ENCODE measurements at places on chromosomes 11 and 22.

DNA sequence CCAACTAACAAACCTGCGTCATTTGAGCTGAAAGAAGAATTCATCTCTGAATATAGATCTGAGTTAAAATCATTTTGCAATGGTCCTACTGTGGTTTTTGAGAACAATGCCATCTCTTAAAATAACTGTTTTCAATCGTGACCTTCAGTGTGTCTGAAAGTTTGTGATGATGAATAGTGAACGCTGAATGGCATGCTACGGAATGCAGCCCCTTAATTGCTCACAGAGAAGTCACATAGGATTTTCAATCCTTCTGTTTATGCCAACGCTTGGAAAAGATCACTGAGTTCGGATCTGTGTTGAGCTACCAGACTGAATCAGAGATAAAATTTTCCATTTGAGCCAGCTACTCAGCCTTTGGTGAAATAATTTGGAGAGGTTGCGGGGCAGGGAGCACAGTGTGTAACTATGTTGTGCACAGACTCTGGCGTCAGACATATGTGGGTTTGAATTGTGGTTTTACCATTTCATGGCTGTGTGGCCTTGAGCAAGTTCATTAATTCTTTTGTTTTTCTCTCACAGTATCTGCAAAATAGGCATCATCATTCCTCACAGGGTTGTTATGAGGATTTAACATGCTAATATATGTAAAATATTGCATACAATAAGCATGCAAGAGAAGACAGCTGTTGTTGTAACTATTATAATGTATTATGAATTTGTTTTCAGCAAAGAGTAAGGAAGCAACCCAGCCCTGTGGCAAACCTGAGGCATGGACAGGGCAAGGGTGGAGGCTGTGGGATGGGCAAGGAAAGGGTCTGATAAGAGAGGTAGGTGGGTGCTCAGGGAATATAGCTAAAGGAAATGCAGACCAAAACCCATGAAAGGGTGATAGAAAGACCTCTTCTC, 679.9 kb downstream of the KCNA4 start:
- H3K36me3 ChIP-seq, result no peaks in the 10 kb centered on the region
- no peak overlapping the region for H3K27ac ChIP-seq
- peaks cover 65% of the 10 kb centered on the region for H3K27me3 ChIP-seq

DNA sequence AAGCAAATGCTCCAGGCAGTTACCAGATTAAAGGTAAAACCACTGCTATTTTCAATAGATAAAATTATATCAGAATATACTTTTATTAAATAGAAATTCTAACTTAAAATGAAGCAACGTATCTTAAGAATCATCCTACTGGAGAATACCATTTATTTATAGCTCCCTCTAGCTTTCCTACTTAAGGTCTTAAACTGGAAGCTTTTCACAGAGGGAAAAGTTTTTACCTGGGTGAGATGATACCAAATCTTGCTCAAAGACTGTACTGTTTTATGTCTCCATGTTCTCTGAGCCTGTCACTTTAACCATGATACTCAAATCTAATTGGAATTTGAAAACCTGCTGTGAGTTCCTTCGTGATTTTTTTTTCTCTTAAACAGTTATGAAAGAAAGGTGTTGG, 291.8 kb downstream of the AASDHPPT start:
- no peak overlapping the region for H3K27ac ChIP-seq
- H3K27me3 ChIP-seq, result no peaks in the 10 kb centered on the region
- no peak for DNase-seq

DNA sequence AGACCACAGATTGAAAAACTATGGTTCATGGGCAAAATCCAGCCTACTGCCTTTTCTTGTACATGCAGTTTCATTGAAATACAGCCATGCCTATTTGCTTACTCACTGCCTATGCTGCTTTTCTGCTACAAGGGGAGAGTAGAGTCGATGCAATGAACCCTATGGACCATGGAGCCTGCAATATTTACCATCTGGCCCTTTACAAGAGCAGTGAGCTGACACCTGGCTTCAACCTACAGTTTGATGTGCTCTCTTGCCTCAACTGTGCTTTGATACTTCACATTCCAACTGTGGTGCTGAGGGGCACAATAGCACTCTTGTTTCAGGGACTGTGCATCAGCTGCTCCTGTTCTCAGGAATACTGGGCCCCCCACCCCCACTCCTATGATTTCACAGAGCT, 239.5 kb upstream of the SORL1-AS1 start:
- H3K27me3 ChIP-seq, result no peaks in the 10 kb centered on the region
- no peak overlapping the region for H3K4me3 ChIP-seq
- DNase-seq, result no peak
- H3K27ac ChIP-seq, result no peak overlapping the region
- peaks cover 20% of the 10 kb centered on the region for H3K4me1 ChIP-seq

DNA sequence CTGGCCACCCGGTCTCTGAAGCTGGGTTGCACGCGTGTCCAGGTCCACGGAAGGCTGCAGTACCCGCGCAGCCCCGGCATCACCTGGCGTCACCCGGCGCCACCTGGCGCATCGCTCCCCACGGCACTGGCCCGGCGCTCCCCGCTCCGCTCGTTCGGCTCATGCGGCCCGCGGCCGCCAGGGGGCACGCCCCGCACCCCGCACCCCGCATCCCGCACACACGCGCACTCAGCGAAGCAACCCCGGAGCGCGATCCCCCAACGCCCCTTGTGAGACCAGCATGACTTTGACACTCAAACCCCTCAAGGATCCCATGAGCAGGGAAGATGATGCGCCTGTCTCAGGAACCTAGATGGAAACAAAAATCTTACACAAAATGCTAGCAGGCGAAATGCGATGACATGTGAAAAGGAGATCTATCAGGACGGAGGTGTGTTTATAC, 11.9 kb downstream of the B3GNT6 start:
- no peaks in the 10 kb centered on the region for H3K36me3 ChIP-seq
- H3K4me3 ChIP-seq, result no peak overlapping the region
- H3K27ac ChIP-seq, result no peak overlapping the region
- peaks cover 12% of the 10 kb centered on the region for H3K4me1 ChIP-seq

- no peaks in the 10 kb centered on the region for H3K36me3 ChIP-seq
- H3K4me1 ChIP-seq, result no peaks in the 10 kb centered on the region
- no peak overlapping the region for H3K27ac ChIP-seq
- DNase-seq, result no peak
- H3K27me3 ChIP-seq, result peaks cover 41% of the 10 kb centered on the region
- H3K4me3 ChIP-seq, result no peak overlapping the region
Measured at GRCh38 chr11:26847459-26847858, 125.6 kb upstream of the SLC5A12 start.

DNA sequence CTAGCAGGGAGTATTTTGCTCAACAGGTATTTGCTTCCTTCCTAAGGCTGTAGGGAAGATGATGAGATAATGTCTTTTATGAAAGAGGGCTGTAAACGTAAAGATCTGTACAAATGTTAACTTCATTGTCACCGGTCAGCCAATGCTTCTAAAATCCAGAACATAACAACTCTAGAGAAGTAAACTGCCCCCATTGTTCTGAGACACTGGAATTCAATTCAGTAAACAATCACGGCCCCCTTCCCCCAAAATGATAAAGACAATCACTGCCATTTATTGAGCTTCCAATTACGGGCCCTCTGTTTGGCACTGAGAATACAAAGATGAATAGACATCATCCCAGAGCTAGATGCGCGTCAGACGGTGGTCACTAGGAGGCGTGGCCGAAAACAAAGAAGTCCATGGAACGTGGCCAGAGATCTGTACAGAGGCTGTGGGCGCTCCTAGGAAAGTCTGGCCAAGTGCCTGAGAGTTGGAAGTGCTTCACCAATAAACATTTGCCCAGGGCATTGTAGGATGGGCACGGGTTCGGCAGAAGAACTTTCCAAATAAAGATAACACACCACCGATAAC, 576 bp downstream of the TMEM258 start:
- H3K4me1 ChIP-seq, result peaks cover 16% of the 10 kb centered on the region
- peak overlapping the region; percentile 100 for H3K4me3 ChIP-seq
- H3K36me3 ChIP-seq, result peaks cover 64% of the 10 kb centered on the region
- H3K27ac ChIP-seq, result peak overlapping the region; percentile 100
- DNase-seq, result peak; percentile 84

DNA sequence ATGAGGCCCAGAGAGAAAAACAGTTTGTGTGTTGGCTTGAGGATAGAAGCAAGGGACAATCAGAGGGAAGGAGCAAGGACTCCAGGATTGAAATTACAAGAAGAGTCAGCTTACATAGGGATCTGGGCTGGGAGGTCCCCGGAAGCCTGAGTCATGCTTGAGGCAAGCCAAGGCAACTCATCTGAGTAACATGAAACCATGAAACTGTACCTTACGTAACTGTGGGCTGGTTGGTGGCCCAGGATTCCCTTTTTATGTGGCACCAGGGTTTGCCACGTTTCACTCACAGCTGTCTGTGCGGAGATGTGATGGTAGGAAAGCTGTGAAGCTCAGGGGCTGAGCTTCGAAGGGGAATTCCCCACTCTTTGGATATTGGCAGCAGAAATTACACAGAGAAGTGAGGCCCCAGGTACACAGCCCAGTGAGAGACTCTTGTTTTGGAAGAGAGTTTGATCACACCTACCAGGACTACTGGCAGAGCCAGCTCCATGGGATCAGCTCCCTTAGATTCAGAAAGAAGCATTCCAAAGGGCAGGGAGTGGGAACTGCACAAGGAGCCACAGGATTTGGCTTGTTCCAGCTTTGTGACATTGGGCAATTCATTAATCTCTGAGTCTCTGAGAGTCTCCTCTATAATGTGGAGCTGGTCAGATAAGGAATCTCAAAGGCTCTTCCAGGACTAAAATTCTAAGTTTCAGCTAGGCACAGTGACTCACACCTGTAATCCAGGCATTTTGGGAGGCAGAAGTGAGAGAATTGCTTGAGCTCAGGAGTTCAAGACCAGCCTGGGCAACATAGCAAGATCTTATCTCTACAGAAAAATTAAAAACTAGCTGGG, 7.8 kb downstream of the SLC5A1 start:
- DNase-seq, result peak; percentile 77
- no peaks in the 10 kb centered on the region for H3K27me3 ChIP-seq
- no peak overlapping the region for H3K4me3 ChIP-seq
- H3K4me1 ChIP-seq, result peaks cover 12% of the 10 kb centered on the region
- no peaks in the 10 kb centered on the region for H3K36me3 ChIP-seq

Data from A673 (cell line).